ENCODE measurements at places on chromosomes 7 and 10. TPM values are rescaled to one million over a fixed set of nuclear protein-coding genes. Genes with fewer than 3 reads are reported as not detected.

Gene GPR15LG
- not detected for total RNA-seq

Gene ATOH7
- total RNA-seq = not detected

DNA sequence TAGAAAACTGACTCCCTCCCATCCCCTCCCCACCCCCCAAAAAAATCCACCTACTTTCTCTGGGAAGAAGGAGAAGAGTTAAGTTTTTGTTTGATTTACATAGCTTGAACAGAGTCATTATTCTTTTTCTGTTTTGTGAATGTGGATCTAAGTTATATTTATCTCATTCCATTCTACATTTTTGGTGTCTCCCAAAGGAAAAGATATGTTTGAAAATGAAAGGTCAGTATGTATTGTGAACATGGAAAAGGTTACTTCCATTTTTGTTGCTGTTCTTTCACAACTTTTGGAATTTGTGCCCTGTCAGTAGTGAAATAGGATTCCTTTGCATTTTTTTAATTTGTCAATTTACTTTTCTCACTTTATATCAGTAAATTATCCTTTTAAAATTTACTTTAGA lies 547.9 kb downstream of the SUGCT start:
- DNase-seq = no peak

DNA sequence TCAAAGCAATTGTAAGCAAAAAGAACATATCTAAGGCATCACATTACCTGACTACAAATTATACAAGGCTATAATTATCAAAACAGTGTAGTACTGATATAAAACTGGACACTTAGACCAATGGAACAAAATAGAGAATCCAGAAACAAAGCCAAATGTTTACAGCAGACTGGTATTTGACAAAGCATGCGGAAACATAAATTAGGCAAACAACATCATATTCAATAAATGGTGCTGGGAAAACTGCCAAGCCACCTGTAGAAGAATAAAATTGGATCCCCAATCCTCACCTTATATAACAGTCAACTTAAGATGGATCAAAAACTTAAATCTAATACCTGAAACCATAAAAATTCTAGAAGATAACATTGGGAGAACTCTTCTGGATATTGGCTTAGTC lies 240.8 kb upstream of the POM121L12 start:
- DNase-seq = no peak

GRCh38 chr10:25694971-25695370 lies 239.1 kb upstream of the MYO3A start:
- no peak for DNase-seq

DNA sequence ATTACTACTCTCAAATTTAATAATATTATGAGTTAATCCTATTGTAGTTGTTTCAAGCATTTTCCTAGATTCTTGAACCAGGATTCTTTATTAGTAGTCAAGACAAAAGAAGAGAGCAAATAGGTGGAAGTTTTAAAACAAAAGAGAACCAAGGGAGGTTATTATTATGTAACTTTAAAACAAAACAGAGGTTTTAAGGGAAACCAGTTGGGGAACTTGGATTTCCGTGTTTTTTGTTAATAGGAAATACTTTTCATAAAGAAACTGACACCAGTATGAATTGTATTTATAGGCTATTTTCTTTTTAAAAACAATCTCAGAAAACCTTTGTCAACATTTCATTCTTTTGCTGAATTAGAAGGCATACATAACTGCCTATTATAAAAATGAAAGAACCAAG lies 183.9 kb downstream of the WNT2 start:
- no peak for DNase-seq

DNA sequence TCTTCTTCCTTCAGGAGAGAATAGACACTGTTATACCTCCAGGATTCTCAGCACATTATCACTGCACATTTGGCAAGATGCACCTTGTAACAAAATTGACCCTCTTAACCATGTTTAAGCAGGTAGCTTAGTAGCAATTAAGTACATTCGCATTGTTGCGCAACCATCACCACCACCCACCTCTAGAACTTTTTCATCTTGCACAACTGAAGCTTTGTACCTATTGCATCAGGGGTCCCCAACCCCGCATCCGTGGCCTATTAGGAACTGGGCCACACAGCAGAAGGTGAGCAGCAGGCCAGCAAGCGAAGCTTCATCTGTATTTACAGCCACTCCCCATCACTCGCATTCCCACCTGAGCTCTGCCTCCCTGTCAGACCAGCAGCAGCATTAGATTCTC lies 29.9 kb upstream of the SMURF1 start:
- no peak for DNase-seq

Measured in activated B cell treated with CpG ODN at 0.5 μM for 24 hours (primary cell).